ENCODE measurements at places on chromosomes 11 and 22. TPM values are rescaled to one million over a fixed set of nuclear protein-coding genes. Genes with fewer than 3 reads are reported as not detected.

Gene F2
- polyA plus RNA-seq: 3.0 TPM

Gene NAV2
- 4.9 TPM for polyA plus RNA-seq

Gene SPDYC
- polyA plus RNA-seq: not detected

Gene C11orf97
- not detected for polyA plus RNA-seq

Gene LYVE1
- polyA plus RNA-seq: not detected

Gene CD6
- polyA plus RNA-seq: 0.07 TPM

Gene TBCEL
- 6.6 TPM for polyA plus RNA-seq

Gene CNGA4
- 0.10 TPM for polyA plus RNA-seq

Gene PGA3
- not detected for polyA plus RNA-seq

Gene MAPK12
- 26.0 TPM for polyA plus RNA-seq

Gene OOSP1
- not detected for polyA plus RNA-seq

DNA sequence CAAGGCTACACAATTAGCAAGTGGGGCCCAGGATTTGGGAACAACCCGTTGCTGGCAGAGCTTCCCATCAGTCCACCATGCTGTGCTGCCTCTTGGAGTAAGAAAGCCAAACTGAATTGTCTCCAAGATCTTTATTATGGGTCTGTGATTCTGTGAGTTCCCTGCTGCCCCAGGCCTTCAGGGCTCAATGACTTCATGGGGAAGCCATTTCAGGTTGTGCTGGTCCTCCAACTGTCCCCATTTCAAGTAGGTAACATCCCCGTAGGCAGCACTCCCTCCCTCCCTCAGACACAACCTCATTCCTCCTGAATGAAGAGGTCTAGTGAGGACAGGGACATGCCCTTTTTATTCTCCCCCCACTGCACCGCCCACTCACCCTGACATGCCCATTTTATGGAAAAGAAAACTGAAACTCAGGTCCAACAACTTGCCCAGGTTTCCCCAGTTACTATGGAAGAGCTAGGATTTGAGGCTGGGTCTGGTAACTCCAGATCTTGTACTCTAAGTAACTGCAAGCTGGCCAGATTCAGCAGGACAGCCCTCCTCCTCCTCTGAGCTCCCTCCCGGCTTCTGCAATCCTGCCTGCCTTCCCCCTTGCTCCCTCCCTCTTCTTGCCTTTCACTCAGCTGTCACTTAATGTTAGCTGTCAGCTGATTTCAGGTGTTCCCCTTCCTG is 8.2 kb upstream of the YWHAH start:
- DNase-seq: no peak

GRCh38 chr22:36612458-36612857 is 83.5 kb upstream of the EIF3D start:
- DNase-seq: no peak

GRCh38 chr22:43216738-43217137 is 29.8 kb upstream of the TTLL12 start:
- DNase-seq: no peak

GRCh38 chr11:71247551-71248250 is 4.7 kb downstream of the SHANK2 start:
- no peak for DNase-seq

DNA sequence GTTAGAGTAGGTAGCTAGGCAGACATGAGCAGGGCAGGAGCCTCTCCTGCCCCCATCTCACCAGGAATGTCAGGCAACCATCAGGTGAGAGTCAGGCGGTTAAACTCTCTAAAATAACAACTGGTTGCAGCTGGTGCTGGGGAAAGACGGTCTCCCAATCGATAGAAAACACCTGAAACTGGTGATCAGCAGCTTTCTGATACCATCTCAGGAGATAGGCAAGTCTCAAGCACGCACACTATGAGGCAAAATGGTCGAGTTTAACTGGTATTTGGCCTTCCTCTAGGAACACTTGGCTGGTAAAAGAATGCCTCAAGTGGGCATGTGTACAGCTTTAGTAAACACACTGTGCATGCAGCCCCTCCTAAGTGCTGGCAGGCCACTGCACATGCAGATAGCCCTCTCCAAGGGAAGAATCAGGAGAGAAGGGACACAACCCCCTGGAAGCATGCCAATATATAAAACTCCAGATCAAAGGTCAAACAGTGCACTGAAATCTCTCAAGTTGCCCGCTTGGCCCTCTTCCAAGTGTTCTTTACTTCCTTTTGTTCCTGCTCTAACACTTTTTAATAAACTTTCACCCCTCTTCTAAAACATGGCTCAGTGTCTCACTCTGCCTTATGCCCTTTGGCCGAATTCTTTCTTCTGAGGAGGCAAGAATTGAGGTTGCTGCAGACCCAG is 88.7 kb downstream of the USP35 start:
- DNase-seq: no peak

- no peak for DNase-seq
Measured at GRCh38 chr11:1358286-1358685, 31.4 kb upstream of the BRSK2 start.

- no peak for DNase-seq
Measured at GRCh38 chr22:34567367-34567766, 498.6 kb upstream of the ISX start.

- no peak for DNase-seq
Measured at GRCh38 chr22:42907404-42908373, 50.6 kb upstream of the ARFGAP3 start.

GRCh38 chr11:47409440-47410369 is 1.3 kb downstream of the SLC39A13 start:
- no peak for DNase-seq

DNA sequence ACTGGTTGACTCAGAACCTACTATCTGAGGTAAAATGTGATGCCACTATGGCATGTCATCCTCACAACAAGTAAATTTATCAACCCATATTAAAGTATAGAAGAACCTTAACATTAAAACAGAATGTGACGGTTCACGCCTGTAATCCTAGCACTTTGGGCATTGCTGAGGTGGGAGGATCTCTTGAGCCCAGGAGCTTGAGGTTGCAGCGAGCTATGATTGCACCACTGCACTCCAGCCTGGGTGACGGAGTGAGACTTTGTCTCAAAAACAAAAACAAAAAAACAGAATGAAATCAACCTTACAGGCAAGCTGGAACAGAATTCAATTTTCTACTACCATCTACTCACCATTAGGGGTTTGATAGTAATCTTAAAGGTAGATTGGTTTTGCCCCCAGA is 86.2 kb downstream of the PLEKHA7 start:
- DNase-seq: no peak

GRCh38 chr11:64264371-64264852 is 13.1 kb downstream of the PLCB3 start:
- DNase-seq: no peak

- DNase-seq: no peak
Measured at GRCh38 chr22:23396362-23397007, 183.6 kb downstream of the IGLL1 start.

DNA sequence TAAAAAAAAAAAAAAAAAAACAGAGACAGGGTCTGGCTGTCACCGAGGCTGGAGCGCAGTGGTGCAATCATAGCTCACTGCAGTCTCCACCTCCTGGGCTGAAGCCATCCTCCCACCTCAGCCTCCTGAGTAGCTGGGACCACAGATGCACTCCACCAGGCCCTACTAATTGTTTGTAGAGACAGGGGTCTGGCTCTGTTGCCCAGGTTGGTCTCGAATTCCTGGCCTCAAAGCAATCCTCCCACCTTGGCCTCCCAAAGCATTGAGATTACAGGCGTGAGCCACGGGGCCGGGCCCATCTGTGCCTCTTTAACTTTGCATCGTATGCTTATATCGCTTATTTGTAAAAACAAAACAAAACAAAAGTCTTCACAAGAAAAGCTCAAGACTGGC is 3.1 kb downstream of the CPT1A start:
- DNase-seq: no peak

DNA sequence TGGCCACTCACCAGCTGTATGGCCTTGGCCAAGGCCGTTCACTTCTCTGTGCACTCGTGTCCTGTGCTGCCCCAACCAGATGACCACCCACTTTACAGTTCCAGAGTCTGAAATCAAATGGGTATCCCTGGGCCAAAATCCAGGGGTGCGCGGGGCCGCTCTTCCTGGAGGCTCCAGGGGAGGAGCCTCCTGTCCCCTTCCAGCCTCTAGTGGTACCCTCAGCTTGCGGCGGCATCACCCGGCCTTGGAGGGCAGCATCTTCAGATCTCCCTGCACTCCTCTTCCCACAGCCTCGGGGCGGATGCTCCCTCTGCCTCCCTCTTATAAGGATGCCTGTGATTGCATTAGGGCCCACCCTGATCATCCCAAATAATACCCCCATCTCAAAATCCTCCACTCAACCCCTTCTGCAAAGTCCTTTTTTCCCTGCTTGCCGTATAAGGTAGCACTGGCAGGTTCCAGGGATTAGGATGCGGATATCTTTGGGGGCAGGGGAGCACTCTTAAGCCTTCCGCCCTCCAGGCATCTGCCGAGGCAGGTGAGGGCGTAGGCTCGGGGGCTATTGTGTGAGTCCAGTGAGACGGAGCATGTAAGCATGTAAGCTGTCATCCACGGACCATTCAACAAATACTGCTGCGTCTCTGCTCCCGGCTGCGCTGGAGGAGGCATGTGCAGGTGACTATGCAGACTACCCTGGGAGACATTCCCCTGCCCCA is 24.4 kb upstream of the SHISAL1 start:
- DNase-seq: no peak

DNA sequence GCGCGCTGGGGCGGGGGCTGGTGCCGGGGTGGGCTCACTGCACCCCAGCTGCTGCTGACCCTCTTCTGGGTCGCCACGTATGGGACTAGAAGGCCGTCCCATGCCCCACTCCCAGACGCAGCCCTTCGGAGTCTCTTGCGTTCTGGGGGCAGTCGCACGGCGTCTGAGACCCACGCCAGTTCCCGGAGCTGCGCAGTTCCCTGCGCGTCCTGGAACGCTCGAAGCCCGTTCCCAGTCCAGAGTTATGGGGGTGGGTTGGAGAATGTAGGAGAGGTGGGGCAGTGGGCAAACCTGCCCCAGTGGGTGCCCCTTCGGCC is 375 bp downstream of the LAYN start:
- no peak for DNase-seq

- DNase-seq: no peak
Measured at GRCh38 chr11:134228625-134229024, 4.2 kb downstream of the VPS26B start.

GRCh38 chr22:29658176-29658575 is 54.7 kb downstream of the NF2 start:
- no peak for DNase-seq

GRCh38 chr11:119483881-119484371 is 61.0 kb upstream of the THY1 start:
- no peak for DNase-seq

GRCh38 chr11:114274637-114275036 is 21.6 kb upstream of the NNMT start:
- no peak for DNase-seq

- DNase-seq: peak; percentile 36
Measured at GRCh38 chr11:77127235-77127911, 673 bp upstream of the MYO7A start.

GRCh38 chr11:69512790-69513189 is 31.3 kb downstream of the LINC01488 start:
- no peak for DNase-seq

- no peak for DNase-seq
Measured at GRCh38 chr11:66219846-66220565, 48.4 kb upstream of the RAB1B start.

GRCh38 chr11:1665313-1665712 is 31.7 kb upstream of the KRTAP5-6 start:
- no peak for DNase-seq

- DNase-seq: no peak
Measured at GRCh38 chr11:61948505-61948904, 1.6 kb upstream of the BEST1 start.

- no peak for DNase-seq
Measured at GRCh38 chr11:123314972-123315371, 115.1 kb upstream of the GRAMD1B start.

GRCh38 chr11:65454696-65455456 is 32.3 kb downstream of the NEAT1 start:
- DNase-seq: peak; percentile 88

DNA sequence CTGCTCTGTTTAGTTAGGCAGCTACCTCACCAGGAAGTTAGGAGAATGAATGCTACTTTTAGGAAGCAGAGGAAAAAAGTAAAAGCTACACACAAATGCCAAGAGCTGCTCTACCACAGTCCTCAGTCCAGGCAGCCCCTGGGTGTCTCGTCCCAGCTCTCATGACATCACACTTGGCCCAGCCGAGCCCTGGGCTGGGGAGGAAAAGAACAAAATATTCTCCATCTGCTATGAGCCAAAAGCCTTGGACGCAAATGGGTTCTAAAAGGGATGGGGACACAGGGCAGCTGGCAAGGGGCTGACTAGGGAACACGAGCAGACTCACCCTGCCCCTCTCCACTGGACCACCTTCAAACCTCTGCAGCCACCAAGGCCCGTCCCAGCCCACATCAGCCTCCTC is 26.1 kb downstream of the TMEM184B start:
- no peak for DNase-seq

GRCh38 chr11:34214961-34215805 is 109.8 kb downstream of the NAT10 start:
- DNase-seq: peak; percentile 64

- peak; percentile 74 for DNase-seq
Measured at GRCh38 chr22:44975427-44976262, 34.2 kb downstream of the PHF21B start.
